Stimulated activated CD4-positive, alpha-beta T cell treated with anti-CD3 and anti-CD28 coated beads, Interleukin-1b, Interleukin-23, amount 100 ng/mL, for 24 hours (primary cell): ENCODE measurements at places on chromosomes 7 and 10.

DNA sequence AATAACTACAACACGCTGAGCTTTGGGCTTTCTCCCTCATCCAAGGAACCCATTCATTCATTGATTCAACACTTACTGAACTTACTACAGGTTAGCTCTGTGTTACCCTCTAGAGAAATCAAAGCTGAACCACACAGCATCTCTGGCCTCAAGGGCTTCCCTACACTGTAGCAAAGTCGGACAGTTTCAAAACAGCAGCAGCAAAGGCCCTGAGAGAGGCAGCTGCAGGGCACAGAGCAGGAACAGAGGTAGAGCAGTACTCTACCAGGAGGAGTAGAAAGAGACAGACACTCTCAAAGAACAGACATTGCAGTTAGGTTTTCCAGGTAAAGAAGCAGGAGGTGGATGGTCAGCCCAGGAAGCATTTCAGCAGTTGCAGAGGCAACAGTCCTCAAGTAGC, 16.1 kb downstream of the DOCK4 start:
- DNase-seq = no peak

GRCh38 chr10:24715246-24715769, 8.4 kb downstream of the ARHGAP21 start:
- DNase-seq = no peak

- no peak for DNase-seq
Observed at GRCh38 chr7:18313965-18314364, 181.6 kb upstream of the HDAC9 start.

- DNase-seq = no peak
Observed at GRCh38 chr7:142873281-142873784, 12.2 kb downstream of the TRPV6 start.

DNA sequence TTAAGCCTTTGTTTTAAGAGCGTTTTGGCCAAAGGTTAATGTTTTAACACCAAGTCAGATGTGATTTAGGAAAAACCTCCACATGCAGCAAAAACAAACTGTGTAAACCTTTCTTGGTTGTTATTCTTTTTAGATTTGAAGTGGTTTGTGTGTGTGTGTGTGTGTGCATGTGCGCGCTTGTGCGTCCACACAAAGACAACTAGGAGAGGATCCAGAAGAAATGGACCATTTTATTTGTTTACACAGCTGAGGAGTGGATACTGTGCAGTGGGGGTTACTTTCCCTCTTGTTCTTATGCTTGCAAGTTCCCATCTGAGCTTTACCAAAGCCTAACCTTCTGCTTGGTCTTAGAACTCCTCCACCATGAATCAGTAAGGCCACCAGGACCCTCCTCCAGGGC, 20.0 kb downstream of the TCF7L2 start:
- no peak for DNase-seq

GRCh38 chr7:132145466-132145865, 430.8 kb downstream of the PLXNA4 start:
- no peak for DNase-seq

GRCh38 chr7:28200598-28200997, 20.0 kb upstream of the JAZF1 start:
- no peak for DNase-seq

GRCh38 chr7:510782-511281, 8.8 kb downstream of the PDGFA start:
- no peak for DNase-seq

- no peak for DNase-seq
Observed at GRCh38 chr7:51471210-51471980, 154.8 kb upstream of the COBL start.

- DNase-seq = no peak
Observed at GRCh38 chr7:90067171-90067570, 87.1 kb upstream of the STEAP1 start.

DNA sequence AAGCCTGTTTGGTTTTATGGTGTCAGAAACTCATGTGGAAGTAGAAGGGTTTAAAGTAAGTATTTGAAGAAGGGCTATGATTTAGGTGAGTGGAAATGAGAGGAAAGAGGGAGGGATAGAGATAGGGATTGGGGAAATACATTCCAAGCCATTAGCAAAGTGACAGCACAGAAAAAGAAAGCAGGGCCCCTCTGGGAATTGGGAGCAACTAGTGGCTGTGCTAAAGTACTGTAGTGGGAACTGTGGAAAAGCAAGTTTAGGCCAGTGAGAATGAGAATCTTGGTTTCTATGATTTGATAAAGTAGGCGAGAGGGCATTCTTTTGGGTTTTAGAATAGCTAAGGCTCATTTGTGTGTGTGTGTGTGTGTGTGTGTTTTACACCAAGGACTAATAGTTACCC, 5.0 kb downstream of the PRKG1 start:
- DNase-seq = no peak

GRCh38 chr10:31999070-31999660, 57.1 kb downstream of the KIF5B start:
- no peak for DNase-seq

DNA sequence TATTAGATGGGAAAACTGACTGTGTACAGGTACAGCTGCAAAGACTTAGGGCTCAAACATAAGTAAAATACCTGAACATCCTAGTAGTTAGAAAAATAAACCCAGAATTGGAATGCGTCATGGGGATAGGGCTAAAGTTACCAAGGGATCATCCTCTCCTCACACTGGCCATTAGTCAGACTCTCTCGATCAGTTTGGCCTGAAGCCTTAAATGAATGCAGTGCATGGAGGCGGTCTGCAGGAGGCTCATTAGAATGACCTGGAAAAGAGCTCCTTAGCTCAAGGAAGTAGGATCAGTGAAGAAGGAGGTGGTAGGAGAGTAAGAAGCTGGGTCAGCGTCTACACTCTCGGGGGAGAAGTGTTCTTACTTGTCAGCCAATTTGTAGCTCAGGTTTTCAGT, 35.3 kb downstream of the DENND2A start:
- no peak for DNase-seq

DNA sequence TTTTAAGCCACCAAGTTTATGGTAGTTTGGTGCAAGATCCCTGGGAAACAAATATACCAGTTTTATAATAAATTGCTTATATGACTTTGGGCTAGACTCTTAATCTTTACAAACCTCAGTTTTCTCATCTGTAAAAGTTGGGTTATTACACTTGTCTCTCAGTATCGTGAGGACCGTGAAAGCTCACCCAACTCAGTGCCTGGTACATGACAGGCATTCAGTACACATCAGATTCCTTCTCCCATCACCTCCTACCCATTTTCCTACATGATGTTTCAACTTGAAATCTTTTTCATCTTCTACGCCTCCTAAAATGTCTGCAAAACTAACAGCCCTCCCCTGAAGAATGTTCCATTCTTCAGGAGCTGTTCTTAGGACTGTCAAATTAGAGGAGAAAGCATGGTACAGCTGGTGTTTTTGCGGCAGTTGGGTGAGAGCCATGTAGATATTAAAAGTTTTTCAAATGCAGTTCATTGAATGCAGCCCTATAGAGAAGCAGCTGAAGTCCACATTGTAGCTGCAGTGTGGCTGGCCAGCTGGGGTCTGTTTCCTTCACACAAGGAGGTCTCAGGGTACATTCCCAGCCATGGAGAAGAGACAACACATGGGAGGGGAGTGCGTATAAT, 812.8 kb downstream of the LRMDA start:
- no peak for DNase-seq

DNA sequence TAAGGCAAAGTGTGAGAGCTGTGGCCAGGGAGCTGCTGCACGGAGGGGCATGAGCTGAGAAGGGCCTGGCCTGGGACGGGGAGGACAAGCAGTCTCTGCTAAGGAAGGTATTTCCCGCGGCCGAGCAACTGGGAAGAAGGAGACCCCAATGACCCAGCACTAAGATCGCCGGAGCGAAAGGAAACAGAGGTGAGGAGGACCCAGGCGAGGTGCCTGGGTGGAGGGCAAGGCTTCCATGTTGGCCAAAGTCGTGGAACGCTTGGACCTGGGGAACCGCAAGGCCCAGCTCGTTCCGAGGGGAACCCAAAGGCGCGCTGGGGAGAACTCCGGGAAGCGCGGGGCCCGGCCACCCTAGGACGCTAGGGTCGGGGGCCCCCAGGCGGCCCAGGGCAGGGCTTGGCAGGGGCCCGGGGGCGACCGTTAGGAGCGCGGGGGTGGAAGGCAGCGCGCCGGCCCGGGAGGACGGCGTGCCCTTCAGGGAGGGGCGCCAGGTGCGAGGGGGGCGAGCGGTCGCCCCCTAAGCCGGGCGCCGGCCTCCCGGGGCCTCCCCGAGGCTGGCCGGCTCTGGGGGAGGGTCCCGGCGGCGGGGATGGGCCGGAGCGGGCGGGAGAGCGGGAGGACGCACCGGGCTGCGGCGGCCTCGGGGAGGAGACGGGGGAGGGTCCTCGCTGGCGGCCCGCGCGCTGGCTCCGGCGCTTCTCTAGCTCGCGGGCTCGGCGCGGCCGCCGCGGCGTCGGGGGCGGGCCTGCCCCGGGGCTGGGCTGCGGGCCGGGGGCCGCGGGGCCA, 545 bp downstream of the GIGYF1 start:
- DNase-seq = no peak

DNA sequence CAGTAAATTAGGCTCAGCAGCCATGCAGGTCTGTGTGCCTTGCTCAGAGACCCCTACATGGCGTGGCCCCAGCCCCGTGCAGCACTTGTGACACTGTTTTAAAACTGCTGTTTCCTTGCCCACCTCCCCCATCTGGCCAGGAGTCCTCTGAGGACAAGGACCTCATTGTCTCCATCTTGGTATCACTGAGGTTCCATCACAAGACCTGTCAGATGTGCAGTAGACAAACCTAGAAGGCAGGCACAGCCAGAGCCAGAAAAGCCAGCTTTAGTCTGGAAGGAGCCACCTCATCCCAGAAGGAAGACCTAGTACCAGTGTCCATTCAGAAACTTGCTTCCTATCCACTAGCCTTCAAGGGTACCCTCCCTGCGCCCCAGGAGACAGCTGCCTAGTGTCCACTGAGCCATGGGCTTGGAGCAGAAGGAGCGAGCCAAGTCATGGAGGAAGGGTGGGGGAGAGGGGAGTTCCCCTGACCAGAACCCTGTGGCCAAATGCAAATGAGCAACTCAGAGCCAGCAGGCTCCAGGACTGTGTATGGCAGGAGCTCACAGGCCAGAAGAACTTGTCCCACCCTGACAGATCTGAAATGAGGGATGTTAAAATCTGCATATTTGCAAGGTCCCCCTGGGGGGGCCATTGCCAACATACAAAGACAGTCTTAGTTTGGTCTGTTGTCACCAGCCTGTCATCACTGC, 176.1 kb downstream of the SH3PXD2A start:
- DNase-seq = no peak

DNA sequence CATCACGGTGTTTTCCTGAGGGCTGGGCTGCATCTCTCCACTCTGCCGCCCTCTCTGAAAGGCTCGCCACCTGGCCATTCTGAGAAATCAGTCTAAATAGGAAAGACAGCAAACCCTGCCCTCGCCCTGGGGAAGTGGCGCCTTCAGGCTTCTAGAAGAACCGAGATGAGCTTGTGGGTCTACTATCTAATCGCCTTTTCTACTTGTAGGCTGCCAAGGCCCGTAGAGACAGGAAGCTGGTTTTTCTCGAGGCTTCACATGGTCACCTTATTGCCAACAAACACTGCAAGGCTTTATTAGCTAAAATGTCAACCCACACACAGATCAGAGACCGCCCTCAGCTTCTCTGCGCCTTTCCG, 21.4 kb downstream of the LAT2 start:
- DNase-seq = no peak

DNA sequence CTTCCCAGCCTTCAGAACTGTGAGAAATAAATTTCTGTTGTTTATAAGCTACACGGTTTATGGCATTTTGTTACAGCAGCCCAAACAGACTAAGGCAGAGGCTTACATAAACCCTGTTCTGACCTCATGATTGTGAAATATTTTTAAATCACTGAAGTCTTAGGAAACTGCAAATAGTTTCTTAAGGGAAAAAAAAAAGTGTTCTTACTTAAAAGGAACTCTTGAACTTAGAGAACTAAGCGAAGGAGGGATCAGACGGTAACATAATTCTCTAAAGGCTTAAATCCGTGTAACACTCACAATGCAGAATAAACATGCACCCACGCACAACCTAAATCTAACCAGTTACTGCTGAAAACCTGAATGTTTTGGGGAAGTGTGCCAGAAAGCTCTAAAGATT, 749.1 kb upstream of the LRRTM3 start:
- no peak for DNase-seq

DNA sequence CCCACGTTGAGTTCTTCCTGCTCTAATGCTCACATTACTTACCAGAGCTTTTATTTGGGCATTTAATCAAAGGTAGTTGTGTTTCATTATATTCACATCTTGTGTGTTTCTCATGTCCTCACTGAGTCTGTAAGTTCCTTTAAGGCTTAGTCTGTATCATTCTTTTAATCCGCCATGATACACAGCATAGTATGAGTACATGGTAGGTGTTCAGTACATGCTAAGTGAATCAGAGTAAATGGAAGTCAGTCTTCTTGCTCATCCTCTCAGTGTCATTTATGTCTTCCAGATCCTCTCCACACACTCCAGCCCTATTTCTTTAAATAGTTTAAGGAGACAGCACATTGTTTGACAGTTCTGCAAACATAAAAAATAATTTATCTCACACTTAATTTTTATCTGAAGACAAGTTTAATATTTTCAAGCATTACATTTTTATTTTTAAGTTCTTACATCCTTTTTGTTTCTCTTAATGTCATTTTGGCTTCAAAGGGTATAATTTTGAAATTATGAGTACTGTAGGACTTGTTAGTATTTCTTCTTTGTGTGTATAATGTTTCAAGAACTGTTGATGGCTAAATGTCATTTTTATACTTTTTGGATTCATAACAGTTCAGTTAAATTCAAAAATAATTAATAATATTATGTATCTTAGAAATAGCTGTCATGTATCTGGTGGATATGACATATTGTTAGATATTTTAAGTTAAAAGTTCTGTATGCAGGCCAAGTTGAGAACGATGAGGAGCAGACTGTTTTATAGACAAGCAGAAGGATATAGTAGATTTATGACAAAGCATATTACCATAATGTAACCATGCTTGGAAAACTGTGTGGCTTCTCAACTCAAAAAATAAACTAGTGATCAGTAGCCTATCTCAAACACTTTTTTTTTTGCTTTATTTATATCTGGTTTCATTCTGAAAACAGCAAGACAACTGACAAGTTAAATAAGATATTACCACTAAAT, 342.7 kb downstream of the LRMDA start:
- no peak for DNase-seq

DNA sequence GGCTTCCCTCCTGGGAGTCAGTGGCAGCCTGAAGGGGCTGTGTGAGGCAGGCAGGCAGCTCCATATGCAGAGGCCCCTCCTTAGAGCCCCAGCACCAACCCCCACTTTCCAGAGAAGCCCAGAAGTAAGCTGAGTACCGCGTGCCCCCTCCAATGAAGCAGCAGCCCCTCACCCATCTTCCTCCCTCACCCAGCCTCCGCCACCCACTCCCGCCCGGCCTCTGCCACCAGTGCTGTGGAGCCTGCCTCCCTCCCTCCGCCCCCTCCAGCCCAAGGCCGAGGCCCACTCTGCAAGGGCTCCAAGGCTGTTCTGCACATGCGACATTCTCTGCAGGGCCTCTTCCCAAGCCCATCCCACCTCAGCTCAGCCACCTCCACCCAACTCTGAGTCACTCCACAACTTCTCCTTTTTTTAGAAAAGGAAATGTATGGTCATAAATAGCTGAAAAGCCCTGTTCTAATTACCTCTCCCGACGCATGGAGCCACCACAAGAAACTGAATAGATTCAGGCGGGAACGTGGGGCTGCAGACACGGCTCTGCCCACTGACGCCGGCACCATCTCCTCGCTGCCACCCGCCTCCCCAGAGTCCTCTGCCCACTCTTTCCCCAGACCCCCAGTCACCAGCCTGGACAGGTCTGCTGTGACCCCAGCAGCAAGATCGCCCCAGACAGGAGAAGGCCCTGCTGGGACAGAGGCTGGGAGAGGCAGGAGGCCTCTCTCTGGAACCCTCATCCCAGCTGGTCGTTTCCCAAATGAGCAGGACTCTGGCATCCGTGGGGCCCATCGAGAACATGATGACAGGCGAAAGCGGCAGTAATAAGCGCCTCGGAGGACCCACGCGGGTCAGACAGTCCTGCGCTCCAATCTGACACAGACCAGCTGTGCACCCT, 213.9 kb downstream of the MAD1L1 start:
- DNase-seq = no peak
